ENCODE measurements at places on chromosomes 12 and 14.
A peak's percentile ranks its signal among the peaks of the same experiment; 100 is the strongest.

DNA sequence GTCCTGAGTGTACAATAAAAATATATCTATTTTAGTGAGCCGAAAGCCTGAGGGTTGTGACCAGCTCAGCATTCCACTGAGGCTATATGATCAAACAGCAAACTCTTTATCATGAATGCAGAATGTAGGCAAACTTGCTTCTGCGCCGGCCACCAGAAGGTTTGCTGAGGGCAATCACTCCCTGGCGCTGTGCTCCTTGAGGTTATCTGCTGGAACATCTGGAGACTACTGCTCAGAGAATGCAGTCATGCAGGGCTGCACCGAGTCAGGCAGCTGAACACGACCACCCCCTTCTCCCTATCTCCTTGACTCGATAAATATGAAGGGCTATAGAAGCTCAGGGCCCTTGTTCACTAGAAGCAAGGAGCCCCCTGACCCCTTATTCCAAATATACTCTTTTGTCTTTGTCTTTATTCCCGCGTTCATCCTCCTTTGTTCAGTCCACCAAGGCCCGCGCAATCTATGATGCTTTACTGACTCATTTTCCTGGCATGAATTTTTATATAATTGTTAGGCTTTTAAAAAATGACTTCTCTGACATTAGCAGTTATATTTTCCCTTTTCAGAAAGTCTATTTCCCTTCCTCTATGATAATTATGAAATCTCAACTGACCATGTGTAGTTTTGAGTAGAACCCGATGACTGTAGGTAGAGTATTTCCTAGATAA, 1089.3 kb downstream of the SLC16A7 start:
- DNase-seq = no peak

DNA sequence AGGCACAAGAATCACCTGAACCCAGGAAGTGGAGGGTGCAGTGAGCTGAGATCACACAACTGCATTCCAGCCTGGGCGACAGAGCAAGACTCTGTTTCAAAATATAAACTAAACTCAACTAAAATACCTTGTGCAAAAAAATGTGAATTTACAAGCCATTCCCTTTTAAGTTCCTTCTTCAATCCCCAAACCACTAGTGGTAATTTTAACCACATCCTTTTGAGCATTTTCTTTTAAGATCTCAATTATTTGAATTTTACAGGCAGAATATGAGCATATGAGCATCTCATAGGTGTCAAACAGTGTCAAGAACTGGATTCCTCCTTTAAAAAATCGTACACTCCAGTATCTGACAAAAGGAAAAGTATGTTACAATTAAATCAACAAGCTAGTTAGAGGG, 57.0 kb upstream of the NPFF start:
- no peak for DNase-seq

- DNase-seq = no peak
These were observed 25.7 kb upstream of the SLC16A7 start for GRCh38 chr12:59570145-59570544.

DNA sequence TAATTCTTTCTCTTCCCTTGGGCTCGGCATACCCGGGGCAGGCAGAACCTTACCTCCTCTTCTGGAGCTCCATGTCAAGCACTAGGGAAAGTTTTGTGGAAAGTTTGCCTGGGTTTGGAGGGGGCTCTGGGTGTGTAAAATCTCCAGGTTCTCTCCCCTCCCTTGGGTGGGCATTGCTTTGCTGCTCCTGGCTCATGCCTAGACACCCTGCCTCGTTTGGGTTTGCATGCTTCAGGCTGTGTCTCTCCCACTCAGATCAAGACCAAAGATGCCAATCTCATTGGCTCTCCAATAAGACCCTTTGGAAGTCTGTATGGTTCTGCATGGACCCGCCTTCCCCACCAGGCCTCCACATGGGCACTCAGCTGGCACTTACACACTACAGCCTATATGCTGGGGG, 6.2 kb upstream of the KRT2 start:
- peak; percentile 9 for DNase-seq

DNA sequence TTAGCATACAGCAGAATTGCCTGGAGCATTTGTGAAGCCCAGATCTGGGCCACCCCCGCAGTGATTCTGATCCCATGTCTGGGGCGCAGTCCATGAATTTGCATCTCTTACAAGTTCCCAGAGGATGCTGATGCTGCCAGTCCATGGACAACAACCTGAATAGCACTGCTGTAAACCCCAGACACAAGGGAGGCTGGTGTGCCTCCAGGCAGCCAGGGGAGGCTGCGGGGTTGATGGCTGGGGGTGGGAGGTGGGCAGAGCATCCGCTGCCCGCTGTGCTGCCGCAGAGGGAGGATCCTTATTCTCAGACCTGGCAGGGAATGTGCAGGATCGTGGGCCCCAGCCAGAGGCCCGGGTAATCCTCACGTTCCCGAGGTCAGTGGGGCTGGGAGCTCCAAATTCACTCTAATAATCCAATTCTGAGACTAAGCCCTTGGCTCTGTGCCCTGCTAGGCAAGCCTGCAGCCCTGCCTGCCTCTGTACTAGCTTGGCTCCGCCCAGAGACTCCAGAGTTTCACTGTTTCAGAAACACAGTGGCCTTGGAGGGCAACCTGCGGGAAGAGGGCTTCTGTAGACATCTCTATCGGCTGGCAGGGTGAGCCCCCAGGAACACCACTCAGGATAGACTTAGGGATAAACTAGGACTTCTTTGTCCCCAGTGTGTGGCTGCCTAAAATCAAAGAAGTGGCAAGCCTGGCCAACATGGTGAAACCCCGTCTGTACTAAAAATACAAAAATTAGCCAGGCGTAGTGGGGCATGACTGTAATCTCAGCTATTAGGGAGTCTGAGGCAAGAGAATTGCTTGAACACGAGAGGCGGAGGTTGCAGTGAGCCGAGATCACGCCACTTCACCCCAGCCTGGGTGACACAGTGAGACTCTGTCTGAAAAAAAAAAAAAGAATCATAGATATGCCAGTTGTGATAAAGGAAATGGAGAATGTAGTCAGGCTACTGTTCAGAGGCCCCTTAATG, 17.8 kb upstream of the MLEC start:
- DNase-seq = no peak

DNA sequence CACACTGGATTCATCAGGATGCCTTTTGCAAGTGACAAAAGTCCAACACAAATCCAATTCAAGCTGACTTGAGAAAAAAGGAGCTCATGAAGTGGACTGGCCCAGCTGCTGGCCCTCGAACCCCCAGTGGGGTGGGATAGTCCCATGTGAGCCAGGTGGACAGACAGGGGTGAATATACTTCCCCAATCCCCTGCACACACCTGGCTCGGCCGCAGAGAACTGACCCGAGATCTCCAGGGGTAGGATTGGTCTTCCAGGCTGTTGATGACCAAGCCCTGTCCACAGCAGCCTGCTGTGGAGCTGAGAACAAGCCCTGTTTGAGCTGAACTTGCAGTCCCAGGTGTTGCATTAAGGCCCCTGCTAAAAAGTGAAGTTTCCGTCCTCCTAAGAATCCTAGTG, 56.2 kb downstream of the TPCN1 start:
- DNase-seq = no peak

DNA sequence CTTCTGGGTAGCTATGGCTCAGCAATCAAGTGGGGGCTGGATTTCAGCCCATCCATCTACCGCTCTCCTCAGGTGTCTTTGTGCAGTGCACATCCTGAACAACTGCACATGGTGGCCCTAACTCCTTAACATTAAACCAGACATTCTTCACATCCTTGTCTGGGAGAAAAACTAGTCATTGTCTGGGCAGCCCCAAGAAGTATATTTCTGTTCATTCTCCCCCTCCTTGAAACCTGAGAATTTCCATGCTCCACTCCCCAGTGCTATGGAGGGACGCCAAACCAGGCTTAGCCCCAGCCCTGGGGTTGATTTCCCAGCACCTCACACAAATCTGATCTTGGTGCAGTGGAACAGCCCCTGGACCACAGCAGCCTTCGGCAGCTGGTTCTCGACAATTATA, 13.4 kb downstream of the MYL2 start:
- no peak for DNase-seq

- no peak for DNase-seq
These were observed 2.5 kb downstream of the ARHGAP9 start for GRCh38 chr12:57476993-57477709.

DNA sequence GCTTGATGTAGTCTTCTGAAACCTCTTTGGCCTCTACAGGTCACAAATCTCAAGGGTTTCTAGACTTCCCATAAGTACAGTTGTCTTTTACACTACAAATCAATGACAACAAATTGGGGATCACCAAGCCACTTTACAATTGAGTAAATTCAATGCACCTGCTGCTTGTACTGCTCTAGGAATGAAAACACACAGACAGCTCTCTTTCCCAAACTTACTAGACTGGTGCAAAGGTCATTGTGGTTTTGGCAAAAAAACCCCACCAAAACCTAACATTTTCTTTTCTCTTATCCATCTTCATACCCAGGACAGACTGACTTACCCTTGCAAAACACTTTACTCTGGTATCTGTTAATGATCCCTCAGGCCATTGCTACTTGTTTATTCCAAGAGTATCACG, 2.7 kb downstream of the M6PR start:
- no peak for DNase-seq
